Activated effector memory CD4-positive, alpha-beta T cell treated with Interleukin-2 at 50 U/mL for 16 hours (primary cell): ENCODE measurements at places on chromosomes 1 and 21.

DNA sequence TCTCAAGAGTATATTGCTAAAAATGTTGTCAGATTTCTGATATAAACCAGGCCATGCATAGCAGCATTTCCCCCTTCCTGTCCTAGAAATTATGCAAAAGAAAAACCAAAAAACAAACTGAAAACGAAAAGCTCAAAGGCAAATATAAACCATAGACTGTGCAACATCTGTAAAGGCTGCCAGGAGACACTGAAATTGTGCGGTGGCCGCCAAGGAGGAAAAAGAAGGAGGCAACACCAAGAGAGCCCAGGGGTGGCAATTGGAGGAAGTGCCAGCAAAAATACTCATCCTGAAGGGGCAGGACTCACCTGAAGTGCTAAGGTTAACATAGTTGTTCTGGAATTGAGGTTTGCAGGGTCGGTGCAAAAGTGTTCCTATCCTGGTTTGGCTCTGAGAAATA is 92.0 kb downstream of the RWDD3 start:
- no peak for DNase-seq

DNA sequence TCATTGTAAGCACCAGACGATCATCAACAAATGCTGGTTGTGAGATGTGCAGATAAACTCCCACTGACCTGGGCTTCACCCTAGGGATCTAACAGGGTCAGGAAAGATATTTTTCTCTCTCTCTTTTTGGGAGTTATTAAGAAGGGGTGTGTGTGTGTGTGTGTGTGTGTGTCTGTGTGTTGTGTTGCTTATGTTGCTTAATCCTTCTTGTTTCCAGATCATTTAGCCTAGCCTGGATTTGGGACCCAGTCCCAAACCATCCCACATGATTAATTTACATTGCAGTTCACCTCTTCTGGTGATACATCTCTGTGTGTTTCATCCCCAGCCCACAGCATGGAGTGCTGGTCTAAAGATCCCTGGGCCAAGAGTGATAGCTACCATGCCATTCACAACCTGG is 122.8 kb upstream of the IPO9 start:
- DNase-seq: no peak

- DNase-seq: no peak
Measured at GRCh38 chr1:28241638-28242241, 5.8 kb downstream of the ATP5IF1 start.

DNA sequence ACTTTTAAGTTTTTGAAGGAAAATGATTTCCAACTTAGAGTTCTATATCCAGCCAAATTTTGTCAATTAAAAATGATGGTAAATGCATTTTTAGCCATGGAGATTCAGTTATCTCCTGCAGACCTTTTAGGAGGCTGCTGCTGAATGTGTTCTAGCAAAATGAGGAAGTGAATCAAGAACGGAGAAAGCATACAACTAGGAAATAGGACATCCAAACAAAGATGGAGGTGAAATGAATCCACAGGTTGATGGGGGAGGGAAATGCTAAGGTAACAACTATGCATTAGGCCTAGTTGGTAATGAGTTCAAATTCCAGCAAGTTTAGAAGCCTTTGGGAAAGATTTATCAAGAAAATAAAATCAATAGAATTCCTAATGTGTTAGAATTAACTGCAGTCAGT is 80.5 kb downstream of the FNBP1L start:
- no peak for DNase-seq

DNA sequence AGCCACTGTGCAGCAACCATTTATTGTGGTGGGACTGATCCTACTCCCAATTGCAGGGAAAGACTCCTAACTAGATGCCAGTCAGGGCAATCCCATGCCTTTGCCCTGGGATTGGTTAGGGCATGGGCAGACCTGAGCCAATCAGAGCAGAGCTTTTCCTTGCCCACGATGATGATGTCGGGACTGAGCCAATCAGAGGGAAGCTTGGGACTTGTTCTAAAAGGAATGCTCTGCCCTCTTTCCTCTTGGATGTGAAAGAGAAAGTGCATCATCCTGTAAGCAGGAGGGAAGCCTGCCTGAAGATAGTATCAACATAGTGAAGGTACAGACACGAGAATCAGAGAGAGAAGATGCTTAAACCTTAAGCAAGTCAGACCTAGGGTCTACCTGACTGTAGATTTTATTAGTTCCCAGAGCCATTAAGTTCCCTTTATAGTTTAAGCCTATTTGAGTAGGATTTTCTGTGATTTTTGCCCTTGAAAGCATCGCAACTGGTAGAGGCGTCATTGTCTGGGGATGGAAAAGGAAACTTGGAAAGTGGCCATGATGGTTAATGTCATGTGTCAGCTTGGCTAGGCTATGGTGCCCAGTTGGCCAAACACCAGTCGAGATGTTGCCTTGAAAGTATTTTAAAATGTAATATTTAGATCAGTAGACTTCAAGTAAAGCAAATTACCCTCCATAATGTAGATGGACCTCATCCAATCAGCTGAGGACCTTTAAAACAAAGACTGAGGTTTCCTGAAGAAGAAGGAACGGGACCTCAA is 19.9 kb downstream of the IRF2BP2 start:
- no peak for DNase-seq

GRCh38 chr1:211589782-211590721 is 11.1 kb upstream of the SLC30A1 start:
- no peak for DNase-seq

GRCh38 chr1:29893046-29893723 is 656.9 kb downstream of the PTPRU start:
- DNase-seq: no peak

- no peak for DNase-seq
Measured at GRCh38 chr1:227920896-227921295, 26.8 kb downstream of the WNT9A start.

- no peak for DNase-seq
Measured at GRCh38 chr1:2174348-2175054, 20.1 kb downstream of the FAAP20 start.

GRCh38 chr1:56774067-56774609 is 45.1 kb downstream of the FYB2 start:
- DNase-seq: no peak
